T follicular helper cell (primary cell): ENCODE measurements at places on chromosomes 2 and 18.

DNA sequence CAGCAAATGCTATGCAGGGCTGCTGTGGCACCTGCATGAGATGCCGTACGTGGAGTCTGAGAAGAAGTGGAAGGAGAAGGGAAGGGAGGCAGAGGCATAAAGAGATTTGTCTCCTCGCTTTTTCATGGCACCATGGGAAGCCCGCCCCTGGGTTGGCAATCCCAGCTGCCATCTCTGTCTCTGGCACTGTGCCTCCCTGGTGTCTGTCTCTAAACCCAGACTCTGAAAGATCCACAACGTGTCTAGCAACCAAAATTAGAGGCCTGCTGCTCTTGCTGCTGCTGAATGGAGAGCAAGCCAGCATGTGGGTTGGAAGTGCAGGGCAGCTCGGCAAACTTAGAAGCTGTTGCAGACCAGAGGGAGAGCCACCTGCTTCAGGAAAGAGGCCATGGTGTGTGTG is 53.1 kb downstream of the INO80C start:
- DNase-seq = no peak

DNA sequence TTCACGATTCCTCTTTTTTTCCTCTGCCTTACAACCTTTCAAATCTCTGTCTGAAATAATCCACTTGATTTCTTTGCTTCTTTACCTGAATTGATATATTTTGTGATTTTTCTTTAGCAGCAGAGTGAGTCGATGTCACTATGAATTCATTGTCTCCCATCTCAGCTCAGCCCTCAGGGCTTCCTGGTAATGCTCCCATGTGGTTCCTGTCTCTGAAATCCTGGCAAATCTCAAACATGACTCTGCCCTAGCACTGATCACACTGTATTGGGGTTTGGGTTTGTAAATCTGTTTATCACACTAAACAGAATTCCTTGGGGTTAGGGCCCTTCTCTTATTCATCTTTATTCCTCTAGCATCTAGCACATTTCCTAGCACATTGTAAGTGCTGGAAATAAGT is 43.0 kb upstream of the MSTN start:
- DNase-seq = no peak

- DNase-seq = no peak
Measured at GRCh38 chr2:36441065-36441625, 85.6 kb downstream of the CRIM1 start.

DNA sequence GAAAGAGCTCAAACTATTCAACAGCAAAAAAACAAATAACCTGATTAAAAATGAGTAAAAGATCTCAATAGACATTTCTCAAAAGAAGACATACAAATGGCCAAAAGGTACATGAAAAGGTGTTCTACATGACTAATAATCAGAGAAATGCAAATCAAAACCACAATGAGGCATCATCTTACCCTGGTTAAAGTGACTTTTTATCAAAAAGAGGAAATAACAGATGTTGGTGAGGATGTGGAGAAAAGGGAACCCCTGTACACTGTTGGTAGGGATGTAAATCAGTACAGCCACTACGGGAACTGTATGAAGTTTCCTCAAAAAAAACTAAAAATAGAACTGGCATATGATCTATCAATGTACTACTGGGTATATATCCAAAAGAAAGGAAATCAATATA is 39.8 kb upstream of the TMEM163 start:
- DNase-seq = no peak

GRCh38 chr18:51425475-51425874 is 228.0 kb upstream of the MEX3C start:
- no peak for DNase-seq
